ENCODE measurements at places on chromosomes 16 and 17.

DNA sequence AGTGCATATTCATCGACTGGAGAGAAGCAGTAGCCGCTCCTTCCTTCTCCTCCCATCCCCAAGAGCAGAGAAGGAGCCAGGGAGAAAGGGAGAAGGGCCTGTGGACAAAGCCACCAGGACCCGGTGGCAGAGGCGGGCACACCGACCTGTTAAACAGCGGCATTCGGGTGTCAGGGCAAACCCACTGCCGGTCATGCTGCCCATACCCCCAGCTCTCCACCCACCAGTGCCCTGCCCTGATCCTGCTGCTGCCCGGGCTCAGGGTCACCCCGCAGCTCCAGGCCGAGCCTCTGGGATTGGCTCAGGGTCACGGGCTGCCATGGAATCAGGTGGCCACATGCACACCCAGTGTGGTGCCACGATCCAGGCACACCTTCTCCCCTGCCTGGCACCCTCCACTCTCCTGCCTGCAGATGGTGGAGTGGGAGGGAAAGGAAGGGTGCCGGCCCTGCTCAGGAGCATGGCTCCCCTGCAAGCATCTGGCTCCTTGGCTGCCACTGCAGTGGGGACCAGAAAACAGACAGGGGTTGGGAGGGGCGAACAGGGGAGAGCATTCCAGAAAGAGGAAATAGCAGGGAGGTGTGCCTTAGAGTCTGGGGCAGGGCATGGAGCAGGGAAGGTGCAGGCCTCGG, 18.3 kb upstream of the RASD1 start:
- DNase-seq, result no peak

DNA sequence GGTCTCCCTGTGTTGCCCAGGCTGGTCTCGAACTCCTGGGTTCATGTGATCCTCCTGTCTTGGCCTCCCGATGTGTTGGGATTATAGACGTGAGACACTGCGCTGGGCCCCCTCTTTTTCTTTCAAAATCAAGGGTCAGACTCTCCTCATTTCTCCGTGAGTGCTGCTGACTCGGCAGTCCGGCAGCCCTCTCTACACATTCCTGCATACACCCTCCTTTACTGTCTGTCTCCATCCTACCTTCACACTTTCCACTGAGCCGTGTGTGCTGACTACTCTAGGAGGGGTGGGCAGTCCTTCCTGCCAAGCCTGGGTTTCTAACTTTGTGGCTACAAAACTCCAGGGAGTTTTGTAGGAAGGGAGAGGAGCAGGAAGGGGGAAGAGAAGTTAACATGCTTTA, 195.2 kb downstream of the PARN start:
- no peak for DNase-seq

DNA sequence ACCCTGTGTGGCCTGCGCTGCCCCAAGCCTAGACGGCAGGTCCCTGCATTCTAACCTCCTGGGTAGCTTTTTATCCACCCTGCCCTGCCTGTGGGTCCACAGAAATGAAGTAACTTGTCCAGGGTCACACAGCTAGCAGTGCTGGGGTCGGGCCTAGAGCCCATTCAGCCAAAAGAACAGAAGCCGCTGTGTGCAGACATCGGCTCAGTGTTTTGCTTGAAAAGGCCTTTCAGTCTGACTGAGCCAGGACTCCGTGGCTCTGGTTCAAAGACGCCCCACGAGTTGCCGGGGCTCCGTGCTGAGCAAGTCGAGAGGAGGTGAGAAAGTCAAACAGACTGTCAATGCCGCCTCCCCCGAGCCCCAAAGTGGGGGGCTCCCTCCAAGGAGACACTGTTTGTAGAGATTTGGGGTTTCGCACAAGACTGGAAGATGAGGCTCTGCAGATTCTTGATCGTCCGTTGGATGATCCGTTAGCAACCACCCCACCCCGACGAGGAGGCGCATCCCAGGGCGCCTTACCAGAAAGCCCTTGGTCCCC, 226.2 kb downstream of the NTN1 start:
- no peak for DNase-seq

DNA sequence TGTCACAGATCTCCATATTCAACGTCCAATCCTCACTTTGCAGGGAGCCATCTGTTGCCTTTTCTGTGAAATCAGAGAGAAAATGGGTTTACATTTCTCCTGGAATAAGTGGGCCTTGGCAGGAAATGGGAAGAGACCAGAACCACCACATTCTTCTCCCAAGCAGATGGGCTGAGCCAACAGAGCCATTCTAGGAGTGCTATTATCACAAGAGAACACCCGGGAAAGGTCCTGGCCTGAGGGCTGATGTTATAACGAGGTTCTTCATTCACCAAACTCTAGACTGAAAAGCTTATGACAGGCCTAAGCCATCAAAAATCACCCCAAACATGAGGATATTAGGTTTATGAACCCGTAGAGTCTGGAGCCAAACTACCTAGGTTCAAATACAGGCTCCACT, 64.7 kb downstream of the TOM1L2 start:
- DNase-seq, result no peak

- no peak for DNase-seq
Measured at GRCh38 chr17:49699966-49700575, 7.7 kb downstream of the SLC35B1 start.

GRCh38 chr16:50737420-50737959, 4.4 kb upstream of the CYLD start:
- DNase-seq, result no peak

- no peak for DNase-seq
Measured at GRCh38 chr16:30054451-30054850, 11.1 kb upstream of the ALDOA start.

GRCh38 chr16:54623636-54624035, 307.0 kb upstream of the IRX5 start:
- DNase-seq, result no peak

GRCh38 chr16:72889616-72890582, 158.0 kb downstream of the ZFHX3 start:
- DNase-seq, result no peak

GRCh38 chr16:54164789-54165173, 121.8 kb downstream of the IRX3 start:
- no peak for DNase-seq

DNA sequence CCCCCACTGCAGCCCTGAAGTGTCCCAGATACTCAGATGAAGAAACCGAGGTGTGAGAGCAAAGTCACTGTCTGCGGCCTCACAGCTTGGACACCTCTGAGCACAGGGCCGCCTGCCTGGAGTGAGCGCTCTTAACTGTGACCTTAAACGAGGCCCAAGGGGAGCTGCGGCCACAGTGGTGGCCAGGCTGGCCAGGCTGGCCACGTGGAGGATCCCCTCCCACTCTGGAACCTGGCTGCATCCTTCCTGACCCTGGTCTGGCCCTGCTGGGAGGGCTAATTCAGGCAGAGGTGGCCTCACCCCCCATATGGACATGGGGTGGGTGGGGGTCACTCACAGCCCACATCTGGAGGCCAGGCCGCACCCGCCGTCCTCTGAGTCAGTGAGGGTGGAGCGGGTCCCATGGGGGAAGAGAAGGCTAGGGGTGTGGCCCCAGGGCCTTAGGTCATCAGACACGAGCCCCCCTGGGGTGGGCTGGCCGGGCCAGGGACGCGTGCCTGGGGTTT, 6.6 kb downstream of the VASN start:
- no peak for DNase-seq

DNA sequence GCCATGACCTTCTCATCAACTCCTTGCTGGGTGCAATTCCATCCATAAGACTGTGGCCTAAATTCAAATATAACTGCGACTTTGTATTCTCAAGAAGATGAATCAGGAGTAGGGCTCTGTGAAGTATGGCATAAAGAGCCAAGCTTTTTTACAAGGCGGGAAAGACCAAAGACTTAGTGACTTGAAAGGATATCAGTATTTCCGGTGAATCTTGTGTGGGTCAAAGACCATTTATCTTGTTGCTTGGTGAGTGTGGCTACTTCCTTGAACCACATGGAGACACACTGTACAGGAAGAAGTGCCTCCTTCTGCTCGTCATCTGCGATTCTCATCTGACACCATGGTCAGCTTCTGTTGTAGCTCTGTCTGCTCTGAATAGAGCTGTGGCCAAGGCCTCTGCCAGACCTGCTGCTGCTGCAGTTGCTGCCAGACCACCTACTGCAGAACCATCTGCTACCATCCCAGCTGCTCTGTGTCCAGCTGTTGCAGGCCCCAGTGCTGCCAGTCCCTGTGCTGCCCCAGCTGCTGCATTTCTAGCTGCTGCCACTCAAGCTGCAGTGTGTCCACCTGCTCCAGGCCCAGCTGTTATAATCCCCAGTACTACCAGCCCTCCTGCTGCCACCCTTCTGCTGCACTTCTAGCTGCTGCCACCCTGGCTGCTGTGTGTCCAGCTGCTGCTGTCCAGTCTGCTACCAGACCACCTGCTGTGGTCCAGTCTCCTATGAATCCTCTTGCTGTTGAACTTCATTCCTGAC, 6.1 kb upstream of the KRTAP2-4 start:
- no peak for DNase-seq

DNA sequence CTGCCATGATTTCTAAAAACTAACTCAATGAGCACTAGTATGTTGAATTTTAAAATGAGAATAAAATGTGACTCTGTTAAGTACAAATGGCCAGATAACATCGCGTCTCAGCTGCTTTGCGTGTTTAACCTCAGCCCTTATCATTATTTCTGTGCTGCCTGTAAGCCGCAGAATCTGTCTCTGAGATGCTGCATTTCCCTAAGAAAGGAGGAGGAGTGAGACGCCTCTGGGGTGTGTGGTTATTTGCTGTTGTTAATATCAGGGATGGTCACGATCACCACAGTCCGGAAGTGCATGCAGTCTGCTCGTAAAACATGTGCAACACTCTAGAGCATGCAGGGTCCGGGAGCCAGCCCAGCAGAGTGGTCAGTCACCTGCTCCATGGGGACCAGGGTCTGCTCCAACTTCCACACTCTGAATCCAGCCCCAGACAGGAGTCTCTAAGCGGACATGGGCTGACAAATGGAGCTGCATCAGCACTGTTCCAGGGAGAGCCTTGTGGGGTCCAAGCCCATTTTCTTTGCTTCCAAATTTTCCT, 342.5 kb downstream of the MAF start:
- no peak for DNase-seq

DNA sequence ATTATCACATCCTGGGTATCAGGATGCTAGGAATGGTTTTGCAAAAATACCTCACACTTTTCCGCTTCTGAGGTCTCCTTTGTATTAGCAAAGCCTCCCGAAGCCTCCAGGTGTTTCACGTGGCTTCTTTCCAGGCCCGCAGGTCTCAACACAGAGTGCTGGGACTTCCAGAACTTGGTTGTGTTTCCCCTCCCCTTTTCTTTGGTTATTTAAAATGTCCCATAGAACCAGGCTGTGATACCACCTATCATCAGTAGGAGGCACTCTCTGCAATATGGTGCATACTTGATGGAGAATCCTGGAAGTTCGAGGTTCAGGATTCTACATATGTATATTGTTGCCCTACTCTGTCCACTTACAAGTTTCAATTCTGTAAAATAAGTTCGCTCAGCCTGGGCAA, 28.8 kb downstream of the ATP2C2 start:
- no peak for DNase-seq

GRCh38 chr16:1146409-1146808, 6.5 kb upstream of the CACNA1H start:
- DNase-seq, result no peak

DNA sequence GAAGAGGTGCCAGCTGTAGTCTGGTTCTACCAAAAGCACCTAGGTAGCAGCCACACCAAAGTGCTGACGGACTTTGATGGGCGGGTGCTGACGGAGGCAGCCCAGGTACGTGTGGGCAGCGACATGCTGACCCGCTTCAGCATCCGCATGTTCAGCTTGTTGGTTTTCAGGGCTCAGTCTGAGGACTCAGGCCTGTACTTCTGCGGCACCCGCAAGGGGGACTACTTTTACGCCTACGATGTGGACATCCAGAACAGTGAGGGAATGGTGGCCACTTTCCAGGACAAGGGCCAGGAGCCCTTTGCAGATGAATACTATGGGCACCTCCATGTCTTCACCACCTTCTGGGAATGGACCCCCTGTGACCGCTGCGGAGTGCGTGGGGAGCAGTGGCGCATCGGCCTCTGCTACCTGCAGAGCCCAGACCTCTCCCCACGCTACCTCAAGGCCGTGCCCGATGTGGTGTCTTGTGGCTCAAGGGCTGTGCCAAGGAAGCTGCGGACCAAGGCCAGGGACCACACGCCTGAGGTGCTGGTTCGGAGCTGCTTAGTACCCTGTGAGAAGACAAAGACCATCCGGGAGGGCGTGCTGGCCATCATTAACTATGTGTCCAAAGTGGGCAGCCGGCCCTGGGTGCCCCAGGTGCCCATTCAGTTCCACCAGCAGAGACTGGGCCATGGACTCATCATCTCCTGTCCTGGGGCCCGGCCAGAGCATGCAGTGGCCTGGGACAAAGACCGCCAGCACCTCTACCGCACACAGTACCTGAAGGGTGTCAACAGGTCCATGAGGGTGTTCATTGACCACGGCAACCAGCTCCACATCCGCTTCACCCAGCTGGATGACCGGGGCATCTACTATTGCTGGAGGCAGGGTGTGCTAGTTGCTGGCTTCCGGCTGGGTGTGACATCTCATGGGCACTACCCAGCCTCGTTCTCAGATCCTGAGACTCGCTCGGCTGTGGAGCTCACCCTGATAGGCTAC, 5.0 kb upstream of the EFTUD2 start:
- DNase-seq, result no peak

DNA sequence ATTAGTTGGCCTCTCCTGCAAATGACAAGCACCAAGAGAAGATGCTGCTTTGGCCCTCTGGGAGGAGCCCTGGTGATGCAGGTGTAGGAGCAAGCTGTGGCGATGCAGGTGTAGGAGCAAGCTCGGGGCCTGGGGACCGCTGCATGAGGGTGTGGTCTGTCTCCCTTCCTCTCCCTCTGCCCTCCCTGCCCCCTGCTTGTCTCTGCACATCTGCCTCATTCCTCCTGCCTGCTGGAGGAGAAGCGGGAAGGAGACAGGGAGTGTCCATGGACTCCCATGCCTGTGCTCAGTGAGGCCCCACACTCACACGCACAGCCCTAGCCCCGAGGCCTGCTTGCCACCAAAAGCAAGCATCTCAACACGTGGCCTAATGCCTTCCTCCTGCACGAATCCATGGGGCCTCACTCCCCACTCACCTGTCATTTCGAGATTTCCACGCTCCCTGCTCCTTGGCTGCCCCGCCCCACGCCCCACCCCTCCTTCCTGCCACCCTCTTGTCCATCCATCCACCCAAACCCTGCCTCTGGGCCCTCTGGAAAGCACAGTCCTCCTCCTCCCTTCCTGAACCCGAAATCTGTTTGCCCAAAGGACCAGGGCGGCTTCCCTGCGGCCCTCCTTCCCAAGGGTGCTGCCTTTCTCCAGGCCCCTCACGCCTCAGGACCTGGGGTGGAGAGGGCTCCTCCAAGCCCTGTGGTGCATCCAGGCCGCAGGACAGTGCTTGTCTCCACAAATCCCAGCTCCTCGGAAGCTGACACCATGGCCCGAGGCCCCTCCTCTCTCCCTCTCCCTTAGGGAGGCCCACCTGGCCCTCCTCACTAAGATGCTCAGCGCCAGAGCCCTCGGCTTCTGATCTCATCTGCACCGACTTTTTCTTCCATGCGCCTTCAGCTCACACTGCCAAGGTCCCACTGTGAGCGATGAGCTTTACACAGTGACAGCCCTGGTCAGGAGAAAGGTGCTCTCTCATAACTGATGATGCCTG, 11.8 kb upstream of the ALDH3A1 start:
- DNase-seq, result no peak
